Foreskin keratinocyte (primary cell): ENCODE measurements at places on chromosomes 16 and 17. TPM values are rescaled to one million over a fixed set of nuclear protein-coding genes. Genes with fewer than 3 reads are reported as not detected.

The ARL17A gene
- 4.8 and 6.4 TPM in 2 replicates for total RNA-seq

The G6PC1 gene
- total RNA-seq: not detected in 2 replicates

The TNFRSF13B gene
- total RNA-seq: not detected in 2 replicates

The PAFAH1B1 gene
- total RNA-seq: 116 and 136 TPM in 2 replicates

The CDH15 gene
- 0.07 TPM in 1 of 2 replicates, not detected in the other for total RNA-seq

The MYH13 gene
- total RNA-seq: not detected in 2 replicates

The CX3CL1 gene
- total RNA-seq: 0.54 and 0.74 TPM in 2 replicates

The ITGAL gene
- total RNA-seq: 0.07 TPM in 1 of 2 replicates, not detected in the other

The SLC35G6 gene
- not detected in 2 replicates for total RNA-seq

The RPS6KB1 gene
- total RNA-seq: 18.0 and 20.1 TPM in 2 replicates

The EFNB3 gene
- 4.2 and 5.3 TPM in 2 replicates for total RNA-seq

The CTCF gene
- total RNA-seq: 37.0 and 42.9 TPM in 2 replicates

The MYH8 gene
- not detected in 2 replicates for total RNA-seq
